ENCODE measurements at places on chromosomes 6 and 20.

DNA sequence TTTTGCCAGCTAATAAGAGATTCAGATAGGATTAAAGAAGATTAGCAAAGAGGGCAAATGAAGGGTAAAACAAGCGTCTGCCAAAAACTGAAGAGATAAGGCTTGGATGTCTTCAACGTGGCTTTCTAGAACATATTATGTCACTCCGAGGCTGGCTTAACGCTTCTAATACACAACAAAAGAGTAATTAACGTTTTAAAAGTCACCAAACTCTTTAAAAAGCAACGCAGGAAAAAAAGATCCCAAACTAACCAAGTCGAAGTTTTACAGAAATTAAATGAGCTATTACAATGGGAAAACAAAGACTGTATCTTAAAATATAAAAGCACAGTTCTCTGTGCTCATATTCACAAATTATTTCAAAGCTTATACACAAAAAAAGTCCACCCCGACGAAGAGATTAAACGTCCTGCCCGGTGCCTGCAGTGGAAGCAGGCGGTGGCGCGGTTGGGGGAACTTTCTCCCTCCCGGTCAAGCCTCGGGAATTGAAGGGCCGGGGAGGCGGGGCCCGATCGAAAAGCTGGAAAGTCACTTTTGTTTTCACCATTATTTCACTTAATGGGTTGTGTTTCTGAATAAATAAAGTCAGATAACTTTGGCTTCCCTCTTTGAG is 1.2 kb downstream of the MAK start:
- no peak for DNase-seq

GRCh38 chr6:44022671-44023352 is 104.4 kb downstream of the MRPL14 start:
- no peak for DNase-seq

DNA sequence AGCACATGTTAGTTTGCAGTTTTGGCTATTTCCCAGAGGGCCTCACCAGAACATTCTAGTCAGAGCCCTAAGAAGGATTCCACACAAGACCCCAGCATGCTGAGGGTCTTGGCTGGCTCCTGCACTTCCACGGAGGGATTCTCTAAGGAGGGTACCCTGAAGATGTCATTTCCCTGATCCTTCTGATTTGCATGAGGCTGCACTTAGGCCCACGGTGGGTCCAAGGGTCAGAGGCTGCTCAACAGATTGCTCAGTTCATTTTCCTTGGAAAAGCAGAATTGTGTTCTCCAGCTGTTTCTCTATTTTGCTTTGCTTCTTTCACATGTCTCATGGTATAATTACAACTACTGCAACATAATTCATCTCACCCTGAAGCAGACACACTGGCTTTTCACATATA is 22.2 kb downstream of the PREP start:
- no peak for DNase-seq

DNA sequence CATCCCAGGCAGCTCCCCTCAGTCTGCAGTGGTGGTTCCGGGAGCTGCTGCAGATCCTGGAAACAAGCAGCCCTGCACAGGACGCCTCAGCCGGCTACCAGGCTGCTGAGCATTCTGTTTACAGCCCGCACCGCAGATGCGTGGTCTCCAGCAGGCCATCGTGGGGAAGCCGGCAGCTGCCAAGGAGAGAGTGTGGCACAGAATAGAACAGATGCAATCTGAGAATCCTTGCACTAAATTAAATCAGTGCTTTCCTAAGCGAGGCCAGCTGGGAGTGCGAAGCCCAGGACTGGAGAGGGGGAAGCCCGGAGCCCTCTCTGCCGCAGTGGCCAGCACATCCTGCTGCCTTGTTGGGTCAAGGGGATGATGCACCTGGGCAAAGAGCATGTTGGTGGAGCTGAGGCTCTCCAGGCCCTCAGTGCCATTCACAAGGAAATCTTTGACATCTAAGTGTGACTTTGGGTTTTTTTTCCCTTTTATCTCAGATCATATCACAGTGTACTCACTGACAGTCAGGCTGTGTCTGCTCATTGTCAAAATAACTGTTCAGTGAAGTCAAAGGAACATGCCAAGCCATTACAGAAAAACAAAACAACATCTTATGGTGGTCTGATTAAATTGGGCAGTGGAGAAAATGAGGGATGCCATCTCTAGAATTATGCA is 118.1 kb downstream of the SYNDIG1 start:
- no peak for DNase-seq

GRCh38 chr20:1830240-1830639 is 65.0 kb upstream of the SIRPA start:
- no peak for DNase-seq

DNA sequence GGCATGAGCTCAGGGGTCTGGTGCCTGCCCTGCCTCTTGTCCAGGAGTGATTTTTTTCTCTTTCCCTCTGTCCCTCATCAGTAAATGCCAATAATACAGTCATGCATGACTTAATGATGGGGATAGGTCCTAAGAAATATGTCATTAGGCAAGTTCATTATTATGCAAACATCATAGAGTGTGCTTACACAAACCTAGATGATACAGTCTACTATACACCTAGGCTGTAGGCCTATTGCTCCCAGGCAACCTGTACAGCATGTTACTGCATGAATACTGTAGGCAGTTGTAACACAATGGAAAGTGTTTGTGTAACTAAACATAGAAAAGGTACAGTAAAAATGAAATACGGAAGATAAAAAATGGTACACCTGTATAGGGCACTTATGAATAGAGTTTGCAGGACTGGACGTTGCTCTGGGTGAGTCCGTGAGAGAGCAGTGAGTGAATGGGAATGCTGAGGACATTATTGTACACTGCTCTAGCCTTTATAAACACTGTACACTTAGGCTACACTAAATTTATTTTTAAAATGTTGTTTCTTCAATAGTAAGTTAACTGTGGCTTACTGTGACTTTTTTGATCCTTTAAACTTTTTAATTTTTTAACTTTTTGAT is 22.1 kb downstream of the PBOV1 start:
- DNase-seq = no peak

GRCh38 chr6:137877113-137877512 is 10.1 kb downstream of the TNFAIP3 start:
- DNase-seq = no peak
